G401 (cell line): ENCODE measurements at places on chromosomes 1 and 21.

DNA sequence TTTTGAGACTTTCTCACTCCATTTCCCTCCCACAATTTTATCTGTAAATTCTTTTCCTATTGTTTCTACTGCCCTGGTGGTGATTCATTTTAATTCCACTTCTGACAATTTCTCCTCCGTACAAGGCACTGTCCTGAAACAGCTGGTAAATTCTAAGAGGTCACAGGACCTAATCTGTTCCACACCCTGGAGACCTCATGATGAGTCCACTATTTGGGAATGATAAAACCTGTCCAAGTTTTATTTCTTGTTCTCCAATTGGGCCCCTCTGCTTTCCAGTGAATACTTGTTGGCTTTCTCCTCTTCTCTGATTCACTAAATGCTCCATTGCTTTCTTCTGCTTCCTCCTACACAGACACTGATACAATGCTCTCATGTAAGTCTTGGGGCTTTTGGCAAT is 343.1 kb upstream of the DUSP10 start:
- DNase-seq, result no peak

DNA sequence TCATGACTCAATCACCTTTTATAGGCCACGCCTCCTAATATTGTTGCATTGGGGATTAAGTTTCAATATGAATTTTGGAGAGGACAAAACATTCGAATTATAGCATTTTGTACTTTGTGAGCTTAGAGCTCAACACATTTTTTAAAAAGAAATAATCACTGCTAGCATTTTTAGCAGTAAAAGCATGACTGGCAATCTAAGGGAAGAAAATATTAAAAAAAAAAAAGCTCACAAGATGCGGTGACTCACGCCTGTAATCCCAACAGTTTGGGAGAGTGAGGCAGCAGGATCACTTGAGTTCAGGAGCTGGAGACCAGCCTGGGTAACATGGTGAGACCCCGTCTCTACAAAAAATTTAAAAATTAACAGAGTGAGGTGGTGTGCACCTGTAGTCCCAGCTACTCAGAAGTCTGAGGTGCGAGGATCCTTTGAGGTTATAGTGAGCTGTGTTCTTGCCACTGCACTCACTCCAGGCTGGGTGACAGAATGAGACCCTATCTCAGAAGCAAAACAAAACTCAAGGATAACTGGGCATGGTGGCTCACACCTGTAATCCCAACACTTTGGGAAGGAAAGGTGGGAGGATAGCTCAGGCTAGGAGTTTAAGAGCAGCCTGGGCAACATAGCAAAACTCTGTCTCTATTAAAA is 28.8 kb upstream of the DIPK1A start:
- no peak for DNase-seq

DNA sequence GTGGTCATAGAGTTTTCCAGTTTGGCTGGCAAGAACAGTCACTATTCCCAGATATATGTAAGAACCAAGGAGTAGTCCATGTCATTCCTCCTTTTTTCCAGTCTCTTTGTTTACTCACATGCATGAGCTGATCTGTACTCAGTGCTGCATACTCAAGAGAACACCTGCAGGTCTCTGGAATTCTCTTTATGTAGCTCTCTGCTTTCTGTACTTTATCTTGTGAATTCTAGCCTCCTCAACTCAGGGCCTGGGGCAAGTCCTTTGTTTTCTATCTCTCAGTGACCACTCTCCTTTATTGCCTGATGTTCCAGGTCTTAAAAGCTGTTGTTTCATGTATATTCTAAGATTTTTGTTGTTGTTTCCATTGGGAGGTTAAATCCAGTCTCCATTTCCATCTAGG is 478.9 kb downstream of the DPYD start:
- no peak for DNase-seq

DNA sequence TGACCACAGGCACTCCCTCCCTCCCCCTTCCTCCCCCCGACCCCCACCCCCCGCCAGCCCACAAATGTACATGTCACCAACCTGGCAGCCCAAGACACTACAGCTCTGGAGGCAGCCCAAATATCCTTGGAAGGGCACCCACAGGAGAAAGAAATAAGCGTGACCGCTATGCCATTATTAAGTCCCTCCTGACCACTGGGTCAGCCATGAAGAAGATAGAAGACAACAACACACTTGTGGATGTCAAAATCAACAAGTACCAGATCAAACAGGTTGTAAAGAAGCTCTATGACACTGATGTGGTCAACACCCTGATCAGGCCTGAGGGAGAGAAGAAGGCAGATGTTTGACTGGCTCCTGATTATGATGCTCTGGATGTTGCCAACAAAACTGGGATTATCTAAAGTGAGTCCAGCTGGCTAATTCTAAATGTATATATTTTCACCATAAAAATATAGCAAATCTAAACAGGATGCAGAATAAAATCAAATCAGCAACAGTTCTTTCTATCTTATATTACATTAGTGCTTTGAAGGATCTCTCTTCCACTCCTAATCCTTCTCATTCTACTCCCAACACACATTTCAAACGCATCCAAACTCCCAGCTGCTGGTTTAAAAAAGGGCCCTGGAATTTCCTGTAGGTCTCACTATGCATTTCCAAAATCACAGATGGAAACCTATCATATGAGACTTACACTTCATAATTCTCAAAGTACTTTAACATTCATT is 77.4 kb upstream of the SLFNL1 start:
- no peak for DNase-seq

- DNase-seq, result no peak
Observed at GRCh38 chr21:20329636-20330035, 668.6 kb upstream of the NCAM2 start.

DNA sequence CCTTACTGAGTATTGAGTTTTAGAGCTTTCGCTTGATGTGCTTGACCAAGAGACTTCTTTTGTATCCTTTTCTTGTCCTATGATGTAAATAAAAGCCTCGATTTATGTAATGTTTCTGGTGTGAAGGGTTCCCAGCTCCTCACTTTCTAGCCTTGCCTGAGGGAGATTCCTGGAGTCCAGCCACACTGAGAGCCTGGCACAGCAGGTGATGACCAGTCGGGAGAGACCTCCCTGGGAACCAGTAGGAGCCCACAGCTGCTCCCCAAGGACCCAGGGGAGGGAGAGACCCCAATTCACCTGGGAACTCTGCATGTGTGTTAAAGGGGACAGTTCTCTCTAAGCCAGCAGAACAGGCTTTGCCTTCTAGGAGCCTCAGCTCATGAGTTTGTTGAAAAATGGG is 8.9 kb downstream of the C1orf115 start:
- no peak for DNase-seq

DNA sequence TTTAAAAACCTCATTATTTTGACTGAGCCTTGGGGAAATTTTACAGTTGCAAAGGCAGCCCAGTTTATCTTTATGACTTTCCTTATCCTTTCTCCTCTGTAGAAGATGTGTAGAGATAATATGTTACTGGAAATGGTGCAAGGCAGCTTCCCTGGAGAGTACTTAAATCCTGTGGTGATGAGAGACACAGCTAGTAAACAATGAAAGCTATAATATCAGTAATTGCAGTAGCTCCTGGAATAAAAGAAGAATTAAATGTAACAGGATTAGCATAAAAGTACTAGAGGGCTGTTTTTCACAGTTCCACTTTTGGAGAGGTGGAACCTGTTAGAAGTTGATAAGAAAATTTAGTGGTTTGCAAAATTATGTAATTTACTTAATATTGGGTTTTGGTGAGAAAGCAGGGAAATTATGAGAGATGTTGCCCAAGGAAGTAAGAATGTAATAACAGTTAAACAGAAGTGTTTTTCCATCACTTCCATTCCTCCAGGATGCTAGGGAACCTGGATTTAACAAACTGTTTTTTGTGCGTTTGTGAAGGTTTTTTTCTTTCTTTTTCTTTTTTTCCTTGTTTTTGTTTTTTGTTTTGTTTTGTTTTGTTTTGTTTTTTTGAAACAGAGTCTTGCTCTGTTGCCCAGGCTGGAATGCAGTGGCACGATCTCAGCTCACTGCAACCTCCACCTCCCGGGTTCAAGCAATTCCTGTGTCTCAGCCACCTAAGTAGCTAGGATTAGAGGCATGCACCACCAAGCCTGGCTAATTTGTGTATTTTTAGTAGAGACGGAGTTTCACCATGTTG is 15.7 kb upstream of the EDEM3 start:
- DNase-seq, result no peak
